ENCODE measurements at places on chromosomes 4 and X.

GRCh38 chrX:103406256-103406655, 29.9 kb downstream of the BEX3 start:
- no peak for DNase-seq

DNA sequence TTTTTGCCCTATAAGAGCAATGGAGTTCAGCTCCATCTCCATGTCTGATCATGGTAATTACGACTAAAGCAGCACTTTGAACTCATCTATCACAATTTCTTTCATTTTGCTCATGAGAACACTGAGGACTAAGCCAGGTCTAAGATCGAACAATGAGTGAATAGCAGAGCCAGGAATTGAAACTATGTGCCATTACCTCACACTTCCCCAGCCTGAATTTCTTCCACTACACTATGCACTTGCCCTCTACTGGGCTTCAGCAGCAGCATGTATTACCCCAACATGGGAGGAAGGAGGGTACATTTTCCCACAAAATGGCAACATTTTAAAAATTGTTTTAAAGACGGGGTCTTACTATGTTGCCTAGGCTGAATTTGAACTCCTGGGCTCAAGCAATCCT, 274.7 kb upstream of the FGF13 start:
- no peak for DNase-seq

GRCh38 chr4:35939751-35940150, 304.6 kb downstream of the ARAP2 start:
- DNase-seq: no peak

DNA sequence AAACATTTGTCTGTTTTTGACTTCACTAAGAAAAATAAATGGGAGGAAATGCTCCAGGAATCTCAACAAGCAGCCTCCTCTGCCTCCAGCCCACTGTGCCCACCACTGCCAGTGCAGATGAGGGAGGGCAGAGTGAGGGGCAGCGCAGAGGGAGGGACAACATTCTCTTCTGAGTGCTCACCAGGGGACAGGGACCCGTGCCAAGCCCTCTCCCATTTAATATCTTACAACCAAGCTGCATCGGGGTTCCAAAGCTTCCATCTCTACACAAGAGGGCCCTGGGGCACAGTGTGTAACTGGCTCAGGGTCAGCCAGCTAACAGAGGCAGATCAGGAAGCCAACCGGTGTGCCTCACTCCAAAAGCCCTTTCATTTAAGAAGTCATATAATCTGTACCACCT, 120.4 kb downstream of the NSUN7 start:
- DNase-seq: no peak

DNA sequence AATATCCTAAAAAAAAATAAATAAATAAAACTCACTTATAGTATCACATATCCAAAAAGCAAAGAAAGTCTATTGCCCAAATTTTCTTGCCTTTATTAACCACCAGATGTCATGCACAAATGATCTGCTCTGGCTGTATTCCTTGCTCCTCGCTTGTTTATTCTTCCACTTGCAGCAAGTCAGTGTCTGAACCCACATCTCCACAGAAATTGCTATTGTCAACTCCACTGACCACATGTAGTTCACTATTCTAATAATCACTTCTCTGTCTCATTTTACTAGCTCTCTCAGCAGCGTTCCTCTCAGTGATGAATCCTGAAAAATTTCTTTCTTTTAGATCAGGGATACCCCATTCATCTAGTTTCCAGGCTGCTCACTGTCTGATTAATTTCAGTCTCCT, 29.3 kb upstream of the CXXC4 start:
- DNase-seq: no peak

DNA sequence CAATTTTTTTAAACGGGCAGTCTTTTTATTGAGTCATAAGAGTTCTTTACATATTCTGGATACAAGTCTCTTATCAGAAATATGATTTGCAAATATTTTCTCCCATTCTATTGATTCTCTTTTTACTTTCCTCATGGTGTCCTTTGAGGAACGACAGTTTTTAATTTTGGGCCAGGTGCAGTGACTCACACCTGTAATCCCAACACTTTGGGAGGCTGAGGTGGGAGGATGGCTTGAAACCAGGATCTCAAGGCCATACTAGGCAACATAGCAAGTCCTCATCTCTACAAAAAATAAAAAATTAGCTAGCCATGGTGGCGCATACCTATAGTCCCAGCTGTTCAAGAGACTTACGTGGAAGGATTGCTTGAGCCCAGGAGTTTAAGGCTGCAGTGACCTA, 66.1 kb upstream of the RGN start:
- DNase-seq: no peak

- DNase-seq: no peak
These were observed 48.5 kb downstream of the ZCCHC12 start for GRCh38 chrX:118872102-118872566.

DNA sequence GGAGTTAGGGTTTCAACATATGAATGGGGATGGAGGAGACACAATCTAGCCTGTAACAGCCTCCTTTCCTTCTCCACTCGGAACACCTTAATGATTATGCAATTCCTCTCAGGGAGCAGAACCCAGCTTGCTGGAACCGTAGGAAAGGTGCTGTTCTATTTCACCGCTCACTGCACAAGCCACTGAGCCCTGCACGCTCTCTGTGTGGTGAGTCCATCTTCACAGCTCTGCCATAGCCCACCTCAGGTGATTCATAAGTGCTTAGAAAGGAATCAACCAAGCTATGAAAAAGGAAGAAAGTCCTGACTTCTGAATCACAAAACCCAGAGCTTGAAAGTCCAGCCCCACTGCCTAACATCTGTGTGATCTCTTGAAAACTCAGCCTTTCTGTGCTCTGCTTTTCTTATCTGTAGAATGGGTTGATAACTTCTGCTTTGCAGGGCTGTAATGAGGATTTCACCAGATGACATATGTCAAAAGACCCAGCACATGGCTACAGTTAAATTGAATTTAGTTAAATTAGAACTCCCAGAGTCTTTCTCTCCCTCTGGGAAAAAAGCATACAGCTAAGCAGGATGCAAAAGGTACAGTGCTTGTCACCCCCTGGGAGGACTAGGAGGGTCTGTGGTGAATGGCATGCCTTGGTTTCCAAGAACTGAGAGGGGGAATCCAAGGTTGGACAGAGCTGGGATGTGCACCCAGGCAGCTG, 91.6 kb downstream of the WFS1 start:
- no peak for DNase-seq

GRCh38 chrX:37745835-37746217, 34.0 kb upstream of the CYBB start:
- no peak for DNase-seq

- no peak for DNase-seq
These were observed 27.4 kb upstream of the CCSER1 start for GRCh38 chr4:90099812-90100211.

GRCh38 chr4:129821963-129822362, 726.0 kb downstream of the C4orf33 start:
- no peak for DNase-seq

GRCh38 chrX:87409113-87409841, 108.3 kb upstream of the KLHL4 start:
- no peak for DNase-seq

- no peak for DNase-seq
These were observed 738.0 kb upstream of the AADAT start for GRCh38 chr4:170827562-170828274.

- no peak for DNase-seq
These were observed 283.6 kb downstream of the CFAP299 start for GRCh38 chr4:80619070-80619674.

DNA sequence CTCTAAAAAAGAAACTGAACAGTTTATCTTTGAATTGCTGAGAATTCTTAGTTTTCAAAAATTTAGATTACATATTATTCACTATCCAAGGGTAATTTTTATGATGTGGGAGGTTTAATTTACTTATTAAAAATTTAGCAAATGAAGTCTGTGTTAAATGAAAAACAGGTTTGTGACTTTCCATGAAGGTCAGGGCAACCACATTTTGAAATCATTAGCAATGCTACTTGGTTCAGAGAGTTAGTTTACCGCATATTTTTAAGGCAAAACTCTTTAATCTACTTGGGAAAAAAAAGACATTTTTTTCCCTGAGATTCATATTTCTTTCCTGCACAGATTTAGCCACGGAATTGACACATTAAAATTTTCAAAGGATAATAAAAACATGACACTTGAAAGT, 37.3 kb upstream of the PRSS12 start:
- no peak for DNase-seq

DNA sequence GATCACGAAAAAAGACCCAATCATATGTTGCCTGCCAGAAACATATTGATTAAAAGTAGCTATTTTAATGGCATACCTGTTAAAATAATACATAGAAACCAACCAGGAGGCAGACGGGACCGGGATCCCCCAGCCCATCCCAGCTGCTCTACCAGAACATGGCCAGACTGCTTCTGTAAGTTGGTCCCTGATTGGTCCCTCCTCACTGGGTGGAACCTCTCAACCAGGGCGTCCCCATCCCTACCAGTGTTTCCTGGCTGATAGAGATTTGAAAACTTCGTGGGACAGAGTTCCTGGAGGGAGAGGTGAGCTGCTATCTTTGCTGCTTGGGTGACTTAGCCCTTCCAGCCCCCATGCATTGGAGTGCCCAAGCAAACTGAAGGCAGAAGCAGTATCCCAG, 256.2 kb downstream of the TRAM1L1 start:
- no peak for DNase-seq

GRCh38 chr4:40874331-40874730, 124.6 kb downstream of the NSUN7 start:
- DNase-seq: no peak

- no peak for DNase-seq
These were observed 355.7 kb downstream of the MID1IP1 start for GRCh38 chrX:39157006-39157405.

DNA sequence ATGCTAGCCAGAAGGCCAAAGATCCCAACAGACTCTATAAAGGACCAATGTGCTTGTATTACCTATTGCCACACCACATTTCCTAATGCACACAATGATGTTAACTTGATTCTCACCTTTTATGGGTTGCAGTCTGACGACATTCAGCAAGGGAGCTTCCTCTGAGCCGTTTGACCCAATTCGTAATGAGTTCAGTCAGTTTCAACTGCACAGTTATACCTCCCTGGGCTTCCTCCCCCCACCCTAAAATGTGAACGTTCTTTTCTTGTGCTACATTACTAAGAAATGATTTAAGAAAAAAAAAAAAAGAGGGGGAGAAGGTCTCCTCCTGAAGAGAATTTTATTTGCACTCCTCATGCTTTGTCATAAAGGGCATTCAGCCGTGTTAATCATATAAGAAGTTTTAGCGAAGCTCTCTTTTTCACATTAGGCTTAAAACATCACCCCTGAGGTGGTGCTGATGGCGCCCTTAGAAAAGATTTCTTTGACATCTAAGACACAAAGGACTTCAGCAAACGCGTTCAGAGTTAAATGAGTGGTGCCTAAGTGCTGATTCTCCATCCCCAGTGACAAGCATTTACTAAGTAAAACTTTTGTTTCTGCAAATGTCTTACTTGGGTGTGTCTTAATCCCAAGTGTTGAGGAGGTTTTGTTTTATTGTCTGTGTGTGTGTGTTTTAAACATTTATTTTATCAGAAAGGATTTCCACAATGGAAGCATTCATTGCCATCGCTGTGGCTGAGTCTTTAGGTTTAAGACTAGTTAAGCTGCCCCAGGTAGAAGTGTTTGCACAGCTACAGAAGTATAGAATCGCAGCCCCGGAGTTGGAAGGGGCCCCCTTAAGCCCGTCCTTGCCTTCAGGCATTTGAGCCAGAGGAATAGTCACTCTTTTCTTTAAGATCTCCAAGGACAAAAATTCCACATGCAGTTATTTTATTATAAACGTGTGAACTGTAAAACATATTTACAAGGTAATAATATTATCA, 15.2 kb upstream of the GPC3 start:
- DNase-seq: no peak

GRCh38 chr4:101806914-101807313, 16.4 kb downstream of the BANK1 start:
- no peak for DNase-seq

DNA sequence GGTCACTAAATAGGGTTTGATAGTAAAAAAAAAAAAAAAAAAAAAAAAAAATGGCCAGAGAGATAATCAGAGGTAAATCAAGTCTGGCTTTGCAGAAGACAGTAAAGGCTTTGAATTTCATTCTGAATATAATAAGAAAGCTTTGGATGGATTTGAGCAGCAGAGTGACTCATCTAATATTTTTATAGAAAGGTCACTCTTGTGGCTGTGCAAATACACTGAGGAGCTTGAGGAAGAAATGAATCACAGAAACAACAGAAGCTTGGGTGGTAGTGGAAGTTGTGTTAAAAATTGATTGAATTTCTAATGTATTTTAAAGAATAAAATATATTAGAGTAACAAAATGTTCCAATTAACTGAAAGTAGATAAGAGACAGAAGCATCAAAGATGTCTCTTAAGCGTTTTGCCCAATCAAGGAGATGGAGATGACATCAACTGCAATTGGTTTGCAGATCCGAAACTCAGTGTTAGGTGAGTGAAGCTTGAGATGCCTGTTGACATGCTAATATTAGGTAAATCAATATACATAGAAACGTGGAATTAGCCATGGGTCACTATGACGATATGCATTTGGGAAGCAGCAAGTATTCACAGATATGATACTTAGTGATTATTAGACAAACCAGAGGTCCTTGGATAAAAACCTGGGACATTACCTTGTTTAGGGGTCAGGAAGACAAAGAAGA, 280.5 kb downstream of the GPM6A start:
- DNase-seq: no peak

- no peak for DNase-seq
These were observed 14.4 kb upstream of the ELF2 start for GRCh38 chr4:139191373-139191772.

DNA sequence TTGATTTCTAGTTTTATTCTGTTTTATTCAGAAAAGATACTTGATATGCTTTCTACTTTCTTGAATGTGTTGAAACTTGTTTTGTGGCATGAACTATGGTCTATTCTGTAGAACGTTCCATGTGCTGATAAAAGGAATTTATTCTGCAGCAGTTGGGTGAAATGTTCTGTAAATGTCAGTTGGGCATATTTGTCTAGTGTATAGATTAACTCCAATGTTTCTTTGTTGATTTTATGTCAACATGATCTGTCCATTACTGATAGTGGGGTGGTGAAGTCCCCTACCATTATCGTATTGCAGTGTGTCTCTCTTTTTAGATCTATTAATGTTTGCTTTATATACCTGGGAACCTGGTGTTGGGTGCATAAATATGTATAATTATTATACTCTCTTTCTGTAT, 55.5 kb downstream of the CEP135 start:
- no peak for DNase-seq

DNA sequence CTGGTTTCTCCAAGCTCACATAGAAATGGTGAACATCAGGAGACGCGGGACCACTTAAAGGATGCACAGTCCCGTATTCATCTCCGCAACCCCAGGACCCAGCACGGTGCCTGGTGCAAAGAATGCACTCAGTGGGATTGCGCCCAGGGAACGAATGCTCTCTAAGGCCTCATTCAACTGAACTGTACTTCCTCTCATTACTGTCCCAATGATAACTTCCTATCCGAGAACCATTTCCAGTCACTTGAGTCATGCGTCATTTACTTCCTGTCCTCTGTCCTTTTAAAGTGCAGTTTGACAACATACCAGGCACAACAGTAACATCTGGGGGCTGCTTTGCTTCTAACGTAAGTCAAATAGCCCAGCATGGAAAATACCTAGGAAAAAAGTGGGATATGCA, 75.7 kb downstream of the RBM47 start:
- DNase-seq: no peak

GRCh38 chrX:153870791-153871360, 15.1 kb downstream of the L1CAM start:
- DNase-seq: no peak

- DNase-seq: peak; percentile 66
These were observed 674 bp downstream of the SH3D19 start for GRCh38 chr4:151324752-151325110.

All from hippocampal formation (tissue), 2 donors.